ENCODE measurements at places on chromosomes 12 and 14. TPM values are rescaled to one million over a fixed set of nuclear protein-coding genes. Genes with fewer than 3 reads are reported as not detected.

The PPFIA2 gene
- 5.2 TPM for total RNA-seq

The MARK3 gene
- 77.6 TPM for total RNA-seq

DNA sequence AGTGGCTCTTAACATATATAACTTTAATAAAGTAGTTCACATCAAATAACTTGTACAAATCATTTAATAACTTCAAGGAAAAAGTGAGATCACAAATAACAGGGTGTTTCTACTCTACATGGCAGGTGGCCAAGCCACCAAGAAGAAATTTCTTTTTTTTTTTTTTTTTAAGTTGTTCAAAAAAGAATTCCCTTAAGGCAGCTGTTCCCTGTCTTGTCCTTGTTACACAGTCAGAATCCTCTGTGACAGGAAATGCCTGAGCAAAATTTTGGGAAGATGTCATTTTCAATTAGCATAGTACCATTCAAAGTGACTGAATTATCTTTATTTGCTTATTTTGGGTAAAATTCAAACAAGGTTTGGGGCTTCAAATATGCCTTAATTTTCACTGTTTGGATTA is 79.4 kb downstream of the LIN7A start:
- no peak for DNase-seq

DNA sequence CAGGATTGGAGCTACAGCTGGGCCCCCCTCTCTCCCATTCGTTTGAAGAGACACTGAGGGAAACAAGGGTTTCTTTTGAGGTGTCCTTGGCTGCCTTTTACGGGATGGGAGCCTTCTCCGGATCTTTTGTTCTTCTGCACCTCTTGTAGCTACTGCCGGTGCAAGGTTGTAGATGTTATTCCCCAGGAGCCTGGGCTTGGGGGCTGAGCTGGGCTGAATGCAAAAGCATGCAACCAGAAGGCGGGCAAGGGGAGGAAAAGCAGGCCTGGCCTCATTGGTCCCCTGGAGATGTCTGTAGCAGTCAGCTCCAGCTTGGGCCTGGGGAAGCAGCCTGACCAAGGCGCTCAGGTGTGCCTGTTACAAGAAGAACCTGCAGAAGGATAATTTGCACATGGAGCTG is 110.3 kb downstream of the GCH1 start:
- DNase-seq: no peak

The RNASE4 gene
- 132 TPM for total RNA-seq

DNA sequence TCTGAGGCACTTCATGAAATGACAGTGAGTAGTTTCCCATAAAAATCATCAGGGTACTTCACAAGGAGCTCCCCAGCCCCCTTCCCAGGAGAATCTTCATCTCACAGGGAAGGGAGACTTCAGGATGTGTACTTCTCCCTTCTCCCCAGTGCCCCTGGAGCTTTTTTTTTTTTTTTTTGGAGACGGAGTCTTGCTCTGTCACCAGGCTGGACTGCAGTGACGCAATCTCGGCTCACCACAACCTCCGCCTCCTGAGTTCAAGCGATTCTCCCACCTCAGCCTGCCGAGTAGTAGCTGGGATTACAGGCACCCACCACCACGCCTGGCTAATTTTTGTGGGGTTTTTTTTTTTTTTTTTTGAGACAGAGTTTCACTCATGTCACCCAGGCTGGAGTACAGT is 10.4 kb downstream of the ITPK1 start:
- no peak for DNase-seq

The TAS2R14 gene
- 5.2 TPM for total RNA-seq

DNA sequence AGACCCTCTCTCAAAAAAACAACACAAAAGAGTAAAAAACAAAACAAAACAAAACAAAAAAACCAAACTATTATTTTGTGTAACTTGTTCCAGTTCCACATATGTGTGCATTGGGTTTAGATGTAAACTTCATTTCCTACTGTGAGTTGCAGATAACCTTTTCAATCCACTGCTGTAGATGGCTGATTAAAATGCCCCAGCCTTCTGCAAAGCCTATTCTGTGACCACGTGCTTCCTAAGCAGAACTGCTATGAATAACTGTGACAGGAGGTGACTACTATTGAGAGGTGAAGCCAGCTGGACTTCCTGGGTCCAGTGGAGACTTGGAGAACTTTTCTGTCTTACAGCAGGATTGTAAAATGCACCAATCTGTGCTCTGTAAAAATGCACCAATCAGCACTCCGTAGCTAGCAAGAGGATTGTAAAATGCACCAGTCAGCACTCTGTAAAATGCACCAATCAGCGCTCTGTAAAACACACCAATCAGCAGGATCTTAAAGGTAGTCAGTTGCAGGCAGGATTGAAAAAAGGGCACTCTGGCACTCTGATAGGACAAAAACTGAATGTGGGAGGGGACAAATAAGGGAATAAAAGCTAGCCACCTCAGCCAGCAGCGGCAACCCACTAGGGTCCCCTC is 10.3 kb upstream of the ELK3 start:
- DNase-seq: no peak

- no peak for DNase-seq
Observed at GRCh38 chr12:95545731-95546490, 5.4 kb downstream of the USP44 start.

DNA sequence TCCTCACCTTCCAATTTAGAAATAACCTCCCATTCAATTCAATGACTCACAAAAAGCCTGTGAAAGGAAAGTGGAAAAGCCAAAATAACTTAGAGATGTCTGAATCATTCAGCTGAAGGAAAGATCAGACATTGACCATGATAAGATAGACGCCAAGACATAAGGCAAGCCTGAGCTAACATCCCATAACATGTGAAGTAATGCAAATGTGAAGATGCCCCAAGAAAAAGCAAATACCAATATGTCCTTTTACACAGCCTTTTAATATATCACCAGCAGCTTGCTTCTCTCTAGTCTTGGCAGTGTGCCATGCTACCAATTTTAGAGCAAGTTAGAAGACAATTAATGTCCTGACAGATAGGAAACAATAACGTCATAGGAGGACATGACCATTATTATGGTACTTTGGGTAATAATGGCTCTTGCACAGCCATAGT is 2.4 kb upstream of the NUMB start:
- DNase-seq: no peak

- DNase-seq: no peak
Observed at GRCh38 chr12:79983492-79983891, 48.6 kb upstream of the PPP1R12A start.

DNA sequence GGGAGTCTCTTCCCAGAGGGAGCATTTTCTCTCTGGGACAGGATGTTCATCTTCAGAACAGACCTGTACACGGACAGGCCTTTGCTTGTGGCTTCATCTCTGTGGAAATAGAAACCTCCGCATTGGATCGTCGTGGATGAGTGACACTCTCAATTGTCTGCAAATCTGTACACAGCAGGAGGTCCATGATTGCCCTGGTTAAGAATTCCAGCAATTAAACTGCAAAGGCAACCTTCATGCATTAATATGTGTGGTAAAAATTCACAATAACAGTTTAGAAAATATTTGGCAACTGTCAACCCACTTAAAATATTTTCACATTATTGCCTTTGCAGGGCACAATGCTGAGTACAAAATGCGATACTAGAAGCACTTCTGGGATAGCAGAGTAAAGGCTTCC is 149.8 kb upstream of the SFSWAP start:
- no peak for DNase-seq

- DNase-seq: no peak
Observed at GRCh38 chr12:93221841-93222240, 155.9 kb upstream of the NUDT4 start.

GRCh38 chr12:31479516-31480210 is 111.3 kb downstream of the DENND5B start:
- DNase-seq: no peak

GRCh38 chr12:122757568-122757967 is 4.9 kb downstream of the DENR start:
- DNase-seq: no peak

DNA sequence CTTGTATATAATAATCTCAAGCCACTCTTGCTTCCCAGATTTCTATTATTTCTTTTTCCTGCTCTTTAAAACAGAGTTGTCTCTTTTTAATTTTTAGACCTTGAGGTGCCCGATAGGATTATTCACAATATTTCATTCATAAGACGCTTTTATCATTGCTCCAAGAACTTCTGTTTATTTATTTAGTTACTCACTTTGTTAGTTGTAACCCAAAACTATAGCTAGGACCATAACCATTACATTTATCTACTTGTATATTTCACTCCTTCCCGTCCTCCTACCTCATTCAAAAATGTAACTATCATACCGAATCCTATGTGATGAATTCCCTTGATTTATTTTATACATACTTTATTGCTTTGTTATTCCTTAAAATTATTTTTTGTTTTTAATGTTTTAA is 7.1 kb downstream of the EIF2S3B start:
- DNase-seq: no peak

GRCh38 chr14:71333705-71334104 is 426.4 kb downstream of the PCNX1 start:
- DNase-seq: no peak

GRCh38 chr12:25262389-25263074 is 11.8 kb upstream of the KRAS start:
- DNase-seq: no peak

DNA sequence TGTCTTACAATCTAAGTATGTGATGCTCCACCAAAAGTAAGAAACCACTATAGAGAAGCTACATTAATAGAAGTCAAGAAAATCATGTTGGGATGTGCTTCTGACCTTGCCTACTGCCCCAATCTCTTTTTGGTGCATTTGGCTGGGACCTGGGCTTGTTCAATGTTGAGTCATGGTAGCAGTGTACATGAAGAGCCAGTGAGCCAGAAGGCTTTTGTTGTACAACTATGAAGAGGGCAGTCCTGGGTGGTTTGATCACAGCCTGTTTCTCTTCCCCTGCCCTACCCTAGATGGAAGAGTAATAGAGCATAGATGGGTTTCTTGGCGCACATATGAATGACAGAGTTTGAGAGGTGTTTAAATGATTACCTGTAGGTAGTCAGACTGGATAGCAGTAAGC is 56.4 kb downstream of the UBR7 start:
- no peak for DNase-seq

The ERP27 gene
- total RNA-seq: 2.2 TPM

DNA sequence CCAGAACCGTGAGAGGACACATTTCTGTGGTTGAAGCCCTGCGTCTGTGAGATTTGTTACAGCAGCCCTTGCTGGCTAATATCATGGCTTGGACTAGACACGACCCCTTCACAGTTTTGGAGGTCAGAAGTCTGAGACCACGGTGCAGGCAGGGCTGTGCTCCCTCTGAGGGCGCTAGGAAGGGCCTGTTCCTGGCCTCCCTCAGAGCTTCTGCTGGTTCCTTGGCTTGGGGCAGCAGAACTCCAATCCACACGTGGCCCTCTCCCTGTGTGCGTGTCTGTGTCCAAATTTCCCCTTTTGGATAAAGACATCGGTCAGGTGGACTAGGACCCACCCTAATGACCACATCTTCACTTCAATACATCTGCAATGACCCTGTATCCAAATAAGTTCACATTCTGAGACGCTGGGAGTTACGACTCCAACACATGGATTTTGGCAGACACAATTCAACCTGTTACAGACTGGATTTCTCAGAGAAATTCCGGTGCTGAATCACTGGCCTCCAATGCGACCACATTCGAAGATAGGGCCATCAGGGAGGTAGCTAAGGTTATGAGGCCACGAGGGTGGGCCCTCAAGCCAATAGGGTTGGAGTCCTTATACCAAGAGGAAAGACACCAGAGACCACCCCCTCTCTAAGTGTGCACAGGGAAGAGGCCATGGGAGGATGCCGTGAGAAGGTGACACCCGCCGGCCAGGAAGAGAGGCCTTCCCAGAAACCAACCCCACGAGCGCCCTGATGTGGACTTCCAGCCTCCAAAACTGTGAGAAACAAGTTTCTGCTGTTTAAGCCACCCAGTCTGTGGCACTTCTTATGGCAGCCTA is 43.6 kb upstream of the PPP2R5C start:
- peak; percentile 72 for DNase-seq

DNA sequence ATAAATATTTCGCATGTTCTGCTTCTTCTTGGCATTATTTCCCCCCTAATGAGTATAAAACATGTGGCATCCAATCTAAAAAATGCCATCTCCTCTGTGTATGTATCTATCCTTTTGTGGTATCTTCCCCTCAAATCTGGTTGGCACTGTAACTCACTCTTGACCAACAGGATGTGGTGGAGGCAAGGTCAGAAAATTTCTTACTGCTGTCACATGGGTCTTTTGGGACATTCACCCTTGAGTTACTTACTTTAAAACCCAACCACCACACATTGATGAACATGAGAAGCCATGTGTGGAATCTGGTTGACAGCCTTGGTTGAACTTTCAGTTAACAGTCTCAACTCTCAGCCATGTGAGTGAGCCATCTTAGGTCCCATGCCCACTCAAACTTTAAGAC is 516.9 kb downstream of the SLC16A7 start:
- DNase-seq: no peak

The GYS2 gene
- total RNA-seq: 0.98 TPM

GRCh38 chr12:108884116-108885012 is 4.5 kb downstream of the DAO start:
- no peak for DNase-seq

DNA sequence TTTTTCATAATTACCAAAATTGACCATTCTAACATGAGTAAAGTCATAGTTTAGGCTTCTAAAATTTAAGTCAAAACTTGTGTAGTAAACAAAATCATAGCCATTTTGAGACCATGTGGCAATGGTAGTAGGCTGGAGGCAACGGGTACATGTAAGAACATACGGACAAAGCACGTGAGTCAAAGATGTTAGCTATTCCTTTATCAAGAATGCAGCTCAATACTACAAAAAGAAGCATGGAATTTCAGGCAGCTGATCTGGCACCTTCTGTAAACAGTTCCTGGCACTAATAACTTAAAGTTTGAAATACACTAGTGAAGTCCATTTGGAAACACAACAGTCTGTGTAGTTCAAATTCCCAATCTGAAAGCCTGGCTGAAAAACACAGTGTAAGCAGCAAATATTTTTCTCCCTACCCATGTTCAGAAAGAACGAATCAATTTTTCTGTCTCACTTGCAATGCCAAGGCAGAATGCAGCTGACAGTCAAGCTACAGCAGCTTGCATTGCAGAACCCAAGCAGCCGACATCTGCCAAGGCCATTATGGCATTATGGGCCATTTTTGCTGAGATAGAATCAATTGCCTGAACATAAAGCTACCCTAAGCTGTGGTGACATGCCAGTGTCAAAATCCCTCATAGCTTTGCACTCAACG is 29.3 kb downstream of the MYF5 start:
- no peak for DNase-seq

The MED13L gene
- 161 TPM for total RNA-seq

GRCh38 chr14:24366413-24366720 is 1.6 kb upstream of the NFATC4 start:
- no peak for DNase-seq

- DNase-seq: no peak
Observed at GRCh38 chr12:131348646-131349045, 362.2 kb upstream of the SFSWAP start.

The TMEM229B gene
- 9.8 TPM for total RNA-seq

The CCDC198 gene
- not detected for total RNA-seq

The MORN3 gene
- not detected for total RNA-seq

GRCh38 chr14:76227450-76228050 is 75.8 kb downstream of the GPATCH2L start:
- DNase-seq: no peak

- no peak for DNase-seq
Observed at GRCh38 chr14:92351750-92352149, 28.8 kb downstream of the SLC24A4 start.

GRCh38 chr12:105335856-105336255 is 5.4 kb downstream of the C12orf75 start:
- no peak for DNase-seq

All from vagina (tissue), 2 donors.